EH (cell line): ENCODE measurements at places on chromosomes 11 and 22.

GRCh38 chr11:80284946-80285785 lies 844.3 kb upstream of the TENM4 start:
- DNase-seq = no peak

- no peak for DNase-seq
Measured at GRCh38 chr11:115886422-115886733, 382.2 kb upstream of the CADM1 start.

DNA sequence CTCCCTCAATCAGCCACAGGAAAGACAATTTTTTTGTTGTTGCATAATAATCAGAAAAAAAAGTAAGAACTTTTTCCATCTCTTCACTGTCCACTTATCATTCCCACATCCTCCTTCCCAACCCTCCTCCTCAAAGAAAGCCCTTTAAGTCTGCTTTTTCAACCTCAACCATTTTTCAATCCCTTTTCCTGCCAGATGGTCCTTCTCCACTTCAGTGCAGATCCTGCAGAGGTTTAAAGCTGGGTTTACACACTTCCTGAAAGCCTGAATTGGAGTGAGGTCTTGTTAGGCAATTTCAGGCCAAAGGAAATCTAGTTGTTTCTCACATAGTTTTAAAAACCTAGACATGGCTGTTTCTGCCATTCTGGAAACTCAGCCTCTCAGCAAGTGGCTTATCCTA lies 78.3 kb downstream of the RPL27A start:
- peak; percentile 42 for DNase-seq

DNA sequence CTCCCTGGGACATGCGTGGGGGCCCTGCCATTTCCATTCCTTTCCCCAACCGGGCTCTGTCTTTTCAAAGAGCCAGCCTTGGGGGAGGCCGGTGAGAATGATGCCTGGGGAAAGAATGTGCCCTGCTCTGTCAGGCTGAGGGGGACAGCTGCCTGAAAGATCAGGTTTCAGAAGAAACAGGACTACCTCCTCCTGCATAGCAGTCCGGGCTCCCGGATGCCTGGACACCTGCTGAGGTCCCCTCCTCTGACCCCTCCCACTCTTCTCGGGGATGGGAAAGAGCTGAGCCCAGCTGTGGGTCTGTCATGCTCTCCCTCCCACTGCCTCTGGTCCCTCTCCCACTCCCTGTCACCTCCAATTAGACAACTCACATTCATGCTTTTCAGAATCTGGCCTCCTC lies 41.8 kb upstream of the CDON start:
- no peak for DNase-seq

DNA sequence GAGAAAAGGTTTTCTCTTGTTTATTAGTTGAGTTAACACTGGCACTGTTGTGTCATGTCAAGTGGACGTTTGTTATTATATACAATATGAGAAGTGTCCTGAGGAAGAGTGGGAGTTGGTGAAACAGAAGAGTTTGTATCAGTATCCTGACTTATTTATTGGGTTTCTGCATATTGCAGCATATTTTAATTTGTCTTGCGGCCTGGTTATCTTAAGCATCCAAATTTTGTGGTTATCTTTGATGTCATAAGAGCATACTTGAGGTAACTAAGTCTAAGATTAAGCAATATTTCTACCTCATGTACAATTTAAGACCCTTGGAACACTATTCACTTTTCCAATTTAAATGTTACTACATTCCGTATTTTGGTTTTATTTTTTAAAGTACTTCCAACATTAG lies 103.5 kb downstream of the DDX10 start:
- no peak for DNase-seq

GRCh38 chr22:41908411-41909309 lies 6.2 kb downstream of the SHISA8 start:
- no peak for DNase-seq

DNA sequence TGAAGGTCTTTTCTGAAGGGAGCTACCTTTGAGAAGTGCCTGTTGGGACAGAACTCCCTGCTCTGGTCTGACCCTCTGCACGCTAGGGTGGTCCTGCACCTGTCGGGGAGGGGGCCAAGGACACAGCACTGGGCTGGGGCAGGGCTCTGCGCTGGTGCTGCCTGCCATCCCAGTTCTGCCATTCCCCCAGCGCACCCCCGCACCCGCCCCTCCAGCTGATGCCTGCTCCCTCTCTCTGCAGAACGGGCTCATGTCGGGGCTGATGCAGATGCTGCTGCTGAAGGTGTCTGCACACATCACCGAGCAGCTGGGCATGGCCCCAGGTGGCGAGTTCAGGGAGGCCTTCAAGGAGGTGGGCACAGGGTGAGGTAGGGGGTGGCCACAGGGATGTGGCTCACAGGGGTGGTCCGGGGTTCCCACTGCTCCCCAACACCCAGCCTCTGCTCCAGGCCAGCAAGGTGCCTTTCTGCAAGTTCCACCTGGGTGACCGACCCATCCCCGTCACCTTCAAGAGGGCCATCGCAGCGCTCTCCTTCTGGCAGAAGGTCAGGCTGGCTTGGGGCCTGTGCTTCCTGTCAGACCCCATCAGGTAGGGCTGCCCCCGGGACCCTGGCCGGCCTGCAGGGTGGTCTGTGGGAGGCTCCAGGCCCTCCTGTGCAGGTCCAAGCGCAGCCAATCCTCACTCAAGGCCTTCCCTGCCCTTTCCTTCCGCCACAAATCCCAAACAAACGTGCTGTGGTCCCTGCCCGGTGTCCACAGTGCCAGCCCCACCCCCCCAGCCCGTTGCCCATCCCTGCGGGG lies 3.6 kb upstream of the SELENOO start:
- DNase-seq = no peak

DNA sequence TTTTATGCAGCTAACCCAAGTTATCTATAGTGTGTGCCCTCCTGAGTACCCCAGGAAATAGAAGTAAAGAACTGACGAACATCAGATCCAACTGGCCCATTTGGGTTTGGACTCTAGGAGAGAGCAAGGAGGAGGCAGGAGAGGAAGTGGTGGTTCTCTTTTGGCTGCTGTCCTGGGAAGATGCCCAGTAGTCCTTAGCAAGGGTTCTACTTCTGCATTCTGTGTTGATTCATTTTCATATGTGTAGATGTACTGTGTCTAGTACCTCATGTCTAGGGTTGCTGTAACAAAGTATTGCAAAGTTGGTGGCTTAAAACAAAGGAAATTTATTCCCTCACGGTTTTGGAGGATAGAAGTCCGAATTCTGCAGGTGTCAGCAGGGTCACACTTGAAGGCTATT lies 6.6 kb upstream of the MMP27 start:
- no peak for DNase-seq

DNA sequence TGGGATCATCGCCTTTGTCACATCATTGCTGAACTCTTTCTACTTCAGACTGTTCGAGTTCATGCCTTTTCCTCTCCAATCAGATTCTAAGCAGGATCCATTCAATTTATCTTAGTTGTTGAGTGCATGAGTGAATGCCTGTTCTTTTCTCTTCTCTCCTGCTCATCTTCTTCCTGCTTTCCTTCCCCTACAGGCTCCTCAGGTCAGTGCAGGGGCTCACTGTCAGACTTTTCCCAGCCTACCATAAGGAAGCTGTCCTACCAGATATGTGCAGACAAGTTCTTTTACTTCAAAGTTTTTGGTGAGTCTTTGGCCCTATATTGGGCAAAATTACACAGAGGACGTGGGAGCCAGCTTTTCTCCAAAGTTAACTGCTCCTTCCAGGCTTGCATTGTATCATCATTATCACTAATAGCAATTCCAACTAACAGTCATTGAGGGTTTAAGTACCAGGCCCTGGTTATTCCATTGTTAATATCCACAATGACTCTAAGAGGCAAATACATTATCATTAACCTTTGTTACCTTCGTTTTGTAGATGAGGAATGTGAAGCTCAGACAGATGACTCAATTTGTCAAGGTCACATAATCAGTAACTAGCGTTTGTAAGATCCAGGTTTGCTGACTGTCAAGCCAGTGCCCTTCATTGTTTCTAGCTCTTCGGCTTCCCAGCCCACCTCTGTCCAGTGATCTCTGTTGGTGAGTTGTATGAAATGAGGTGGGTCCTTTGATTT lies 30.4 kb downstream of the OR6Q1 start:
- peak; percentile 43 for DNase-seq

GRCh38 chr22:20395181-20395906 lies 1.4 kb downstream of the ZNF74 start:
- DNase-seq = no peak

DNA sequence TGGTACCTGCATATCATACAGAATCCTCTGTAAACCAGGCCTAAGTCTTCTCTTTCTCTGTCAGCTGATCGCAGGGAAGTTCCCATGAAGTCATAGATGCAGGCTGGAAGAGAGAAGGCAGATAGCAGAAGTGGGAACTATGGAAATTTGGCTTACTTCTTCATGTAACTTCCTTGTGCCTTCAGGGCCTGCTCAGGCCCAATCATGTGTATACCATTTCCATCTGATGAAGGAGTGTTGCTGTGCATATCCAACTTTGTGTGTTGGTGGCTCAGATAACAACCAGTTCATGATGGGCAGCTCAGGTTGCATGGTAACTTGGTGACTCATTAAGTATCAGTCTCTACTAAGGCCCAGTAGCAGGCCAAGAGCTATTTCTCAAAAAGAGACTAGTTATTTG lies 53.1 kb upstream of the CEP295 start:
- DNase-seq = no peak

DNA sequence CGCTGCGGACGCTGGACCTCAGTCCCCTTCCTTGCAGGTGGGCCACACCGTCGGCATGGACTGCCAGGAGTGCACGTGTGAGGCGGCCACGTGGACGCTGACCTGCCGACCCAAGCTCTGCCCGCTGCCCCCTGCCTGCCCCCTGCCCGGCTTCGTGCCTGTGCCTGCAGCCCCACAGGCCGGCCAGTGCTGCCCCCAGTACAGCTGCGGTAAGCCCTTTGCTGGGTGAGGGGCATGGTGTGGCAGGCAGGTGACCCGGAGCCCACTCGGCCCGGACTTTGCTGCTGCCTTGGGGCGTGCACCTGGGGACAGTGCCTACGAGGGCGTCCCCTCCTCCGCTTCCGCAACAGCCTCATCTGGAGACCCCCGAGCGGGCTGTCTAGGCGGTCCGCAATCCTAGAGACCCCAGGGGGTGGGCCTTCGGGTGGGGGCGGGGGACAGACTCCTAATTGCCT lies 25.4 kb upstream of the MUC5B start:
- no peak for DNase-seq

DNA sequence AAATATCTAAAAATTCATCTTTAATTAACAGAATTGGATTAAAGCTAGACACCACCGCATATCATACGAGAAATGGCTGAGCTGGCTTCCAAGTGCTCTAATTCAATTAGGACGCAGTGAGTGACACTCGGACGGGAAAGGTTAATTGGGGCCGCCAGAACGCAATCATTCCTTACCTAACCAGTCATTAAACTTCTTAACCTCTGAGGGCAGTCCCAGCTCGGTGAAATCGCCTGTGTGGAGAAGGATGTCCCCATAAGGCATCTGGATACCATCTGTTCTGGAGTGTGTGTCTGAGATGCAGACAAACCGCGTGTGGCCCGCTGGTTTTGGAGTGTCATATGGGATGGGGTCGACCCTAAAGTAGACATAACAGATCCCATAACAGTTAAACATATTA lies 50.3 kb downstream of the MPPED2 start:
- no peak for DNase-seq

- DNase-seq = no peak
Measured at GRCh38 chr11:85806016-85806415, 4.9 kb downstream of the SYTL2 start.

DNA sequence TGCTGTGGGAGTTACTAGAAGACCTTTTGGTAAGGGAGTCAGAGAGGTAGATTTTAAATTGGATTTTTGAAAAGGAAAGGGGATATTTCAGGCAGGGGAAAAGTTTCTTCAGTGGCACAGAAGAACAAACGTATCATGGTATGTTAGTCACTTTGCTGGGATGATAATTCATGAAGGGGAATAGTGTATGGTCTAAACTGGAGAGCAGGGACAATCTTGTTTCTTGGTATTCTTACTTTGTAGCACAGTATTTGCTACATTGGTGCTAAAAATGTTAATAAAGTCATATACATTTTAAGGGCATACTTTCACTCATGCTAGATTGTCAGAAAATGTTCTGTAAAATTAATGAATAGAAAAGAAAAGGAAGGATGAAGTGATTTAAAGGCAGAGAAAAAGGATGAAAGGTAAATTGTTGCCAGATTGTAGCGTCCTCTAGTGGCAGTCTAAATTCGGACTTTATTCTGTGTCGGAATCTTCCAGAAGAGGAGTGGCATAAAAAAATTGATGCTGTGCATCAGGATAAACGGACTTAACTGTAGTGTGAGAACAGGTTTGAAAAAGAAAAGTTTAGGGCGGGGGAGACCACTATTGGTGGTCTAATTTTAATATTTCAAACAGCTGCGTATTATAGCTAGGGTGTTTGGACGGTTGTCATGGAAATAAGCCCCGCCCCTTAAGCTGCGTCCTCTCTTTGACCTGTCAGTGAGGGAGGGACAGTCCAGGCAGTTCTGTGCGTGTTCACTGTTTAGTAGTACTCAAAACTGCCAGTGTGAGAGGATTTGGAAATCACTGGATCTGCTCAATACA lies at the start of gene BCO2:
Gene BCO2 (plus strand): TSS at position 724 of the 810 bp plus-strand sequence. CDS start 90 bp downstream, outside the sequence.
- peak; percentile 82 for DNase-seq

GRCh38 chr11:20015529-20016427 lies 144.5 kb downstream of the DBX1 start:
- no peak for DNase-seq

DNA sequence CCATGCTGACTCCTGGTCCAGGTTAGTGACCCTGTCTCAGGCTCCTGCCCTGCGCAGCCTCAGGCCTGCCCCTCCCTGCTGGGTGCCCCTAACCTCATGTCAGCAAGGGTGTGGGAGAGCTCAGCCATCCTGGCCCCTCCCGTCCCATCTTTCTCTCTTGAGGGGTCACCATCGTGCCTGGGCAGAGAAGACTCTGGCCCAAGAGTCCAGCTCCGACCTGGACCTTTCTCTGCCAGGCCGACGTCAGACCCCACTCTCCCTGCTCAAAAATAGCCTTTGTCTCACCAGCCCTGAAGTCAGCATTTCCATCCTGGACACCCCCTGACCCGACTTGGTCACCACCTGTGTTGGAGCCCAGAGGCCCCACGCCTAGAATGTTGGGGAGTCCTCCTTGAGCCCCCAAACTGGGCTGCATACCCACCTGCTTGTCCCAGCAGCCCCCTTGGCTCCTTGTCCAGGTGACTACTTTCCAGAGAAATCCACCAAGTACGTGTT lies 4.9 kb downstream of the SCGB1C1 start:
- no peak for DNase-seq

DNA sequence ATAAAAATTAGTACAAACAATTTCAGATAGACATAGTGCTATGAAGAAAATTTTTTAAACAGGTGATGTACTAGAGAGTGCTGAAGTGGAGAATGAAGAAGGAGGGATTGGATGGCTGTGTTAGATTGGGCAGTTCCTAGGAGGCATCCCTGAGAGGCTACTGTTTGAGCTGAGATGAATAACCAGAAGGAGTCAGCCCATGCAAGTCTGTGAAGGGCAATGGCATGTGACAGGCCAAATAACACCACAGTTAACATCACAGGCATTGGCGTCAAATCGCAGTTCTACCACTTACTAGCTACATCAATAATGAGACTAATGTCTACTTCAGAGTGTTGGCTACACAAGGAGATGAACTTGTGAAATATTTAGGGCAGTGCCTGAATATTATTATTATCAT lies 35.4 kb downstream of the HORMAD2 start:
- DNase-seq = no peak

- DNase-seq = peak; percentile 30
Measured at GRCh38 chr11:33310720-33311500, 53.7 kb downstream of the HIPK3 start.

- DNase-seq = no peak
Measured at GRCh38 chr11:76151556-76152085, 54.7 kb downstream of the WNT11 start.
